Left ventricle myocardium inferior (tissue), 1 donor: ENCODE measurements at places on chromosomes 5 and 9. TPM values are rescaled to one million over a fixed set of nuclear protein-coding genes. Genes with fewer than 3 reads are reported as not detected.

Gene NMUR2
- total RNA-seq, result not detected

DNA sequence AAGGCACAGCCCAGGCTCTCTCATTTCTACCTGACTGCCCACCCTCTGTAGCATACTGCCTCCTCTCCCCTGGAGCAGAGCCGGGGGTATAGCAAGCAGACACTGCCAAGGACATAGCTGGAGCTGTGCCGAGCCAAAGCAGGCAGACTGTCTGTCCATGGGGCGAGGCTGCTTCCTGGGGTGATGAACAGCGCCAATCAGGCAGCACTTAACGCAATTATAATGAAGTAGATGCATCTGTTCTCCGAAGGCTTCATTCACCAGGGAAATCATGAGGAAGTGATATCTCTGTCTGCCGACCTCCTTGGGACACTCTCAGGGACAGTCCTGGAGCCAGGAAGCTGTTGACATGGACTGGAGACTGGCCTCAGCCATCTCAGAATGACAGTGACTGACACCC, 230.7 kb downstream of the ASTN2 start:
- no peaks in the 10 kb centered on the region for H3K36me3 ChIP-seq
- no peak overlapping the region for H3K27ac ChIP-seq
- DNase-seq, result no peak
- H3K4me3 ChIP-seq, result no peak overlapping the region
- no peaks in the 10 kb centered on the region for H3K4me1 ChIP-seq

GRCh38 chr9:115553060-115553773, 435.3 kb upstream of the TNC start:
- no peaks in the 10 kb centered on the region for H3K27me3 ChIP-seq
- no peak overlapping the region for H3K27ac ChIP-seq
- no peaks in the 10 kb centered on the region for H3K36me3 ChIP-seq
- no peak overlapping the region for H3K4me3 ChIP-seq
- H3K4me1 ChIP-seq, result no peaks in the 10 kb centered on the region

DNA sequence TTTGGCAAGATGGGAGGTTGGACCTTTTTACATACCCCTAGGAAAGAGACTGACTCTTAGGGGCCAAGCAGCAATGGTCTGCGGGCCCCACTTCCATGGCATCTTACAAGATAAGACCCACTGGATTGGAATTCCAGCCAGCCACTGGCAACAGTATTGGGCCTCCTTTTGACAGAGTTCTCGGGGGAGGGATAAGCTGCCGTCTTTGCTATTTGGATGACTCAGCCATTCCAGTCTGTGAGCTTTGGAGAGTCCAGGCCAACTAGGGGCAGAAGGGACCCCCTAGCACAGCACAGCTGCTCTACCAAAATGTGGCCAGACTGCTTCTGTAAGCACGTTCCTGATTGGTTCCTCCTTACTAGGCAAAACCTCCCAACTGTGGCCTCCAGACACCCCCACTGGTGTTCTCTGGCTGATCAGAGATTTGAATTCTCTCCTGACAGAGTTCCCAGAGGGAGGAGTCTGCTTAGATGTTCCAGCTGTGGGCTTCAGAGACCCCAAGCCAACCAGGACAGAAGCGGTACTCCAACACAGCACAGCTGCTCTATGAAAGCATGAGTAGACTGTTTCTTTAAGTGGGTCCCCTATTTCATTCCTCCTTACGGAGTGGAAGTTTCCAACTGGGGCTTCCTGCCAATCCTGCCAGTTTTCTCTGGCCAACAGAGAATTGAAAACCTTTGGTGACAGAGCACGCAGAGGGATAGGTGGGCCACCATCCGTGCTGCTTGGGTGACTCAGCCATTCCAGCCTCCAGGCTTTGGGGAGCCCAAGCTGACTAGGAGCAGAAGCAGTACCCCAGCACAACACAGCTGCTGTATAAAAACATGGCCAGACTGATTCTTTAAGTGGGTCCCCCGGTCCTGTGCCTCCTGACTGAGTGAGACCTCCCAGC, 672.1 kb upstream of the RIOK2 start:
- no peak overlapping the region for H3K27ac ChIP-seq
- H3K4me1 ChIP-seq, result no peaks in the 10 kb centered on the region

GRCh38 chr5:72179816-72180440, 72.7 kb downstream of the MAP1B start:
- peaks cover 16% of the 10 kb centered on the region for H3K36me3 ChIP-seq
- H3K4me3 ChIP-seq, result peak overlapping the region; percentile 50
- DNase-seq, result no peak
- peak overlapping the region; percentile 70 for H3K27ac ChIP-seq

Gene AHRR
- 1.4 TPM for total RNA-seq

GRCh38 chr9:136901516-136902258, 15.4 kb downstream of the TRAF2 start:
- peaks cover 40% of the 10 kb centered on the region for H3K4me1 ChIP-seq
- DNase-seq, result no peak
- peak overlapping the region; percentile 33 for H3K4me3 ChIP-seq
- peak overlapping the region; percentile 89 for H3K27ac ChIP-seq
- no peaks in the 10 kb centered on the region for H3K27me3 ChIP-seq

Gene CFAP90
- total RNA-seq, result not detected

GRCh38 chr9:88998503-88998902, 7.2 kb downstream of the S1PR3 start:
- peaks cover 67% of the 10 kb centered on the region for H3K4me1 ChIP-seq
- peaks cover 14% of the 10 kb centered on the region for H3K27me3 ChIP-seq
- H3K4me3 ChIP-seq, result no peak overlapping the region
- peak overlapping the region; percentile 79 for H3K27ac ChIP-seq
- no peak for DNase-seq

- H3K27me3 ChIP-seq, result no peaks in the 10 kb centered on the region
- peaks cover 8% of the 10 kb centered on the region for H3K36me3 ChIP-seq
These were observed 181.0 kb upstream of the MAST4 start for GRCh38 chr5:66415208-66415607.
